Activated naive CD4-positive, alpha-beta T cell (primary cell): ENCODE measurements at places on chromosomes 3 and 15.

DNA sequence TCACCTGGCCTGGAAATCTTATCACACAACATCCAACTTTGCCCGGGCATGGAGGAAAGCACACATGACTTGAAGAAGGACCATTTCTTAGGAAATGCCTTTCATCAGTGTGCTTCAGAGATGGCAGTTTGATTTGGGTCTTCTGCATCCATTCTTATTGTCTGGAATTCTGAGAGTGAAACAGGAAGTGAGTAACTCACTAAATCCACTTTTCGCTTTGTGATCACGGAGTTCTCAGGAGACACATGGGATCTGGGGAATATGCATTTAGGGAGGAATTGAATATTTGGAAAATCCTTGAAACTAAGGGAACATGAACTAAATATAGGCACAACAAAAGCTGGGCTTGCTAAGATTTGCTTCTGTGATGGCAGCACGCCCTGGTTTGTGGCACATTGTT lies 212.5 kb upstream of the FEZF2 start:
- DNase-seq: no peak

DNA sequence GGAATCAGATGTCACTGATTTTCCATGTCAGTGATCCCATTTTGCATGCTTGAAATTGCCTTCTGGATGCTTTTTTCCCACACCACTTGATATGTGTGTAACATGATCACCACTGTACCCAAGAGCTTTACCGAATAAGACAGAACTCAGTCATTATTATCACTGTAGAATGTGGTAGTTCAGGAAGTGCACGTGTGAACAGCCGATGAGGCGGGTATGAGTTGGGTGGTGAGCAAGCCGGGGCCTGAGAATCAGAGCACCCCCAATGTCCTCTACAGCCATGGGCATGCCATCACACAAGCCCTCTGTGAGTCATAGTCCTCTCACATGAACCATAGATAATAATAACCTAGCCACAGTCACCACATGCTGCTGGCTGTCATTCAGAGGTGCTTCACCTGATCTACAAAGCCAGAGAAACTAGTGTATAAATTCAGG lies 470.8 kb downstream of the SOX2 start:
- DNase-seq: no peak

DNA sequence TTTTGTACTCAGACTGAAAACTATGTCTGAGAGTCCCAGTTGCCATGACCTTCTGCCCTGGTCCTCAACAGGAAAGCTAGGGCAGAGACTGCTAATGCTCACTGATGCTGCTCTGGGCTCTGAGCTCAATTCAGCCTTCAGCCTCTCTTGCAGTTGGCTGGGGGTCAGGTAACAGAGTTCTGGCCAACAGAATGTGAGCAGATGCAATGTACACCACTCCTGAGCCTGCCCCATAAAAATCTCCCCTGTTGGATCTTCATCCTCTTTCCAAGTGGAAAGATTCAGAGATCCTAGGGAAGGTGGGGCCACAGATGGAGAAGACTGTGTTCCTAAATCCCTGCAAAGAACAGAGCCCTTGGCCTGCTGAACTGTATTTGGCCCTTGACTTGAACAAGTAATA lies 87.8 kb downstream of the PDZRN3 start:
- no peak for DNase-seq

DNA sequence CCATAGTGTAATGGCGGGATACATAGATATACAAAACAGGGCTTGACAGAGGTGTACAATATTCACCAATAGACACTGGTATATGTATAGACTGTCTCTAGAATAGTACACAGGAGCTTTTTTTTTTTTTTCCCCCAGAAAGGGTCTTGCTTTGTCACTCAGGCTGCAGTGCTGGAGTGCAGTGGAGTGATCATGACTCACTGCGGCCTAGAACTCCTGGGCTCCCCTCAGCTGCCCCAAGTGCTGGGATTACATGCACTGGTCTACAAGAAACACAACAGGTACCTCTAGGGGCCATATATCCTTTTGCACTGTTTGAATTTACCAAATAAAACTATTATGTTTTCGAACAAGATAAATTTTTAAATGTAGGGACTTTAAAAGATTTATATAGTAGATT lies 12.3 kb downstream of the RHOA start:
- DNase-seq: no peak

DNA sequence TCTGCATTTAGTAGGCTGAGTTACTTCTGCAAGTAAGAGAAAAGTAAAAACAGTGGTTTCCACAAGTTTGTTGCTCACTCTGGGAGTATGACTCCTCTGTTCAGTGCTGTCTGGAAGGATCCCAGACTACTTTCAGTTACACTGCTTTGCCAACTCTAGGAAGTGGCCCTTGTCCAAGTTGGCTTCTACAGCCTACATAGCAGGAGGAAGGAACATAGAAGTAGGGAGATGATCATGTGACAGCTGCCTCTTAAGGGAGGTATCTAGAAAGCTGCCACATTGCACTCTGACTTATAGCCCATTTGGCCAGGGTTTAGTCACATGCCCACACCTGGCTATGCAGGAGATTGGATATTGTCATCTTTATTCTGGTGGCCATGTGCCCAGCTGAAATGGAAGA lies 298.1 kb downstream of the NSUN3 start:
- DNase-seq: no peak

- DNase-seq: no peak
Measured at GRCh38 chr3:179760944-179761343, 108.1 kb downstream of the USP13 start.

DNA sequence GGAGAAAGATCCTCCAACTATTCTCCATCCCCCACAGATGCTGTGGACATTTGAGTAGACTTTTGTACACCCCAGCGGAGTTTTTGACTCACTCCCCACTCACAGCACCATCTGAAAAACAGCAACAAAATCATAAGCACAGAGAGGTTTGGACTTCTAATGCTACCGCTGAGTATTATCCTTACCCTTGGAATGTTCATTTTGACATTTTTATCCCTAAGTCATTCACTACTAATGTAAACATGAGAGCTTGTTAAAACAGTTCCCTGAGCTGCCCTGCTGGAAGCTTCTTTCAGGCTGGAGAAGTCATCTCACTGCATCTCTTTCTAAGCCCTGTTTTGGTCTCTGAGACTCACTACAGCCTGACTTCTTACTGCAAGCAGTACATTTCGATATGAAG lies 1045.9 kb downstream of the MCTP2 start:
- no peak for DNase-seq

GRCh38 chr3:123385001-123385401 lies 63.9 kb downstream of the ADCY5 start:
- no peak for DNase-seq

DNA sequence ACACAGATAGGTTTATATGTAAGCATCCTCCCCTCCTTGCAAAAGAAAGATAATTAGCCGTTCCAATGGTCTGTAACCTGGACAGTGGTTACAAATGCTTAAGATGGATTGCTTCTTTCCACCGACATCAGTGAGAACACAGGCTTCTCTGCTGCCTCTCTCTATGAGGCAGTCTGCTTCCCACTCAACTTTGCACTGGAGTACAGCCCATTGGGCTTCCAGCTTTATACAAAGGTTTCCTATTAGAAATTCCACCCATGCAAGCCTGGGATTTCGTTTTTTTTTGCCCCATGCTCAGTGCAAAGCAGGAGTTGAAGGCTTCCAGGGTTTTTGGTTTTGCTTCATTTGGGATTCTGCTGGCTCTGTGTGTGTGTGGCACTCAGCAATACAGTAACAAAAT lies 47.3 kb upstream of the C3orf22 start:
- DNase-seq: no peak

DNA sequence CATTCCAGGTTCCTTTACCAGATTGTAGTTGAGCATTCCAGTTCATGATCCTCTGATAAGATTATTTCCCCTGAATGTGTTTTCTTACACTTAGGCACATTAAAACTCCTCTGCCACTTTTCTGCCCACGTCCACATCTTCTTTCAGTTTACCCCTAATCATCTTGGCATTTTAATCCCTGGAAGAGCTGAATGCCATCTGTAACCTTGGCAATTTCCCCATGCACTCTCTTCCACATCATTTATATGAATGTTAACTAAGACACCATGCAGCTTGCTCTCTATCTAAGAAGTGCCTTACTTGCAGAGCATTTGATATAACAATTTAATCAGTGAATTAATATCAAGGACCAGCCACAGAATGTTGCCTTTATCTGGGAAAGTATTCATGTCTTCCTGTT lies 25.8 kb downstream of the TIMP4 start:
- no peak for DNase-seq

DNA sequence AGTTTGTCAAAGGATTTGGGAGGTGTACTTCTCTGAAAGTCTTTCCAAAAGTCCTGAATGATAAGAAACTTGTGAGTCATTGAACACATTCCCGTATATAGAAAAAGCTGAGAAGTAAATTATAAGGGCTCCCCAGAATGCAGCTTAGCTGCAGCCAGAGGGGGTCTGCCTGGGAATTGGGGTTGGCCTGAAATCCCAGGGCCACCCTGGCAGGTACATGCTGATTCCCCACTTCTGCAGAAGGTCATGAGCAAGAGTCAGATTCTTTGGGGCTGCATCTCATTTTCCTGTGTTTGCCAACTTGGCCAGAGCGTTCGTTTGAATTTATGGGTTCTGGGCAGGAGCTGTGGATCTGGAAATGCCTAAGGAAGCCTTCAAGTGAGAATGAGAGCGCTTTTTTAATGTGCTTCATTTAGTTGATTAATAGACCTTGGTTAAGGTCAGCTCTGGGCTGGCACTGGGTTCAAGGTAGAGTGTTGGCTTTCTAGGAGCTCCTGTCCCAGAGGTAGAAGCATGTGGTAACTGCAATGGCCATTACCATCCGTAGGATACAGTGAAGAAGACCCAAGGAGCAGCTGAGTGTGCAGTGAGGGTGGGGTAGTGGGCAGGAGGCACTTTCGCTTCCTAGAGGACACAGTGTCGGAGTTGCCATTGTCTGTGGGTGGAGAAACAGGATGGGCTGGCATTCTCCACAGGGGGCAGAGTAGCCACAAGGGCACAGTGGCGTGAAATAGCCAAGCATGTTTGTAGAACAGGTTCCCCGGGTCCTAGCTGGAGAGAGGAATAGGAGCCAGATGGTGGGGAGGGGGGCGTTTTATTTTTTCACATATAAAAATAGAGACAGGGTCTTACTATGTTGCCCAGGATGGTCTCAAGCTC lies 3.2 kb downstream of the SLC6A6 start:
- DNase-seq: no peak

DNA sequence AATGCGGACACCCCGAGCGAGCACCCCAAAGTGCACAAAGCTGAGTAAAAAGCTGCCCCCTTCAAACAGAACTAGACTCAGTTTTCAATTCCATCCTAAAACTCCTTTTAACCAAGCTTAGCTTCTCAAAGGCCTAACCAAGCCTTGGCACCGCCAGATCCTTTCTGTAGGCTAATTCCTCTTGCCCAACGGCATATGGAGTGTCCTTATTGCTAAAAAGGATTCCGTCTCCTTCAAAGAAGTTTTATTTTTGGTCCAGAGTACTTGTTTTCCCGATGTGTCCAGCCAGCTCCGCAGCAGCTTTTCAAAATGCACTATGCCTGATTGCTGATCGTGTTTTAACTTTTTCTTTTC lies 5.3 kb downstream of the BHLHE40 start:
- no peak for DNase-seq

GRCh38 chr3:181103605-181104004 lies 114.1 kb upstream of the DNAJC19 start:
- DNase-seq: no peak

DNA sequence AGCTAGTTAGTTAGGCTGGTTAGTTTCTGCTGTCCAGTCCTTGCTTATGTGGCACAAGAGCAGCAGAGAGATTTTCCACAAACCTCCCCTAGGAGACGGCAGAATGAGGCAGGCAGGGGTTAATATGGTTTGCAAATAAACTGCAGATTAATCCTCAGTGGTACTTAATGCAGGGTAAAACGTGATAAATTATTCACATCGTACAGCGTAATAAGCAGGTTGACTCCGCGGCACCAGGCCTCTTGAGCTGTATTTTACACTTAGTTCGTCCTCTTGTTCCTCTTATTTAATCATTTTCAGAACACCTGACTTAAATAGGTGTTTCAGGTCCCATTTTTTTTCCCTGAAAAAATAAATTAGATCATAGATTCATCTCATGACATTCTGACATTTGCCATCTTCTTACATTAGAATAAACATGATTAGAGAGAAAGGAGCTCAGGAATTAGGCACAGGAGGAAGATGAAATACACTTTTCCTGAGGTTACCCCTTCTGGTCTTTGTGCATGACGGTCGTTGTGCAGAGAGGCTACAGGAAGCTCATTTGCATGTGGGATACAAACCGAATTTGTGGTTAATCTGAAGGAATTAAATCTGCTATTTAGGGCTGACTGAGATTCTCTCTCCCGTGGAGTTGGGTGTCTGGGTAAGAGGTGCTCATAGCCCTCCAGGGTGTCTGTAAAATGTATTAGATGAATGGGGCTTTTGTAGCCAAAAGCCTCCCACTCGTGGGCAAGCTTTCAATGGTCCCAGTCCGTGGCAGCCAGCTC lies 27.1 kb upstream of the VPS8 start:
- no peak for DNase-seq

DNA sequence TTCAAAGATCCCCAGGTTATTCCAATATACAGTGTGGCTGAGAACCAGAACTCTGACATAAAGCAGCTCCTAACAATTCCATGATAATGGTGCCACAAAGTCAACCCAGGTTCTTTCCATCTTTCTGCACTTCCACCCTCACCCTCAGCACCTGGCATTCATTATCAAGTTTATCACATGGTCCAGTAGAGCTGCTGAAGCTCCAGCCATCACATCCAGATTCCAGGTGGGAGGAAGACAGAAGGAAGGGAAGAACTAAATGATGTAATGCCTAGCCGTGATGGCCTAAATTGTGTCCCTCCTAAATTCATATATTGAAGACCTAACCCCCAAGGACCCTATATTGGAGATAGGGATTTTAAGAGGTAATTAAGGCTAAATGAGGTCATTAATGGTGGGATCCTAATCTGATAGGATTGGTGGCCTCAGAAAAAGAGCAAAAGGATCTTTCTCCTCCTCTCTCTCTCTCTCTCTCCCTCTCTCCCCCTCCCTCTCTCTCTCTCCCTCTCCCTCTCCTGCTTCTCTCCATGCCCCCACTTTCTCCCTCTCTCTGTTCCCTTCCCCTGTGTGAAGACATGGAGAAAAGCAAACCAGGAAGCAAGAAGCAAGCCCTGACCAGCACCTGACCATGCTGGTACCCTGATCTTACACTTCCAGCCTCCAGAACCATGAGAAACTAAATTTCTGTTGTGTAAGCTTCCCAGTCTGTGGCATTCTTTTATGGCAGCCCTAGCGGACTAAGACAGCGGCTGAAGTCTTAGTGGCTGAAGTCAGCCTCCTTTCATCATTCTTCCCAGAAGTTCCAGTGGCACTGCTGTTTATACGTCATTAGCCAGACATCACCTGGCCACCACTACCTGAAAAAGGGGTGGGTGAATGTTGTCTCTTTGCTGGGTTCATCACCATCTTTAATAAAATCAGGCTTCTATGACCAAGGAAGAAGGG lies 369.7 kb upstream of the PROK2 start:
- DNase-seq: no peak

GRCh38 chr15:42891569-42891968 lies 29.0 kb downstream of the TTBK2 start:
- no peak for DNase-seq
